ENCODE measurements at places on chromosomes 5 and 9.

GRCh38 chr9:125121146-125121545 lies 22.2 kb downstream of the SCAI start:
- DNase-seq, result no peak

- no peak for DNase-seq
Observed at GRCh38 chr5:2892466-2893000, 141.1 kb upstream of the IRX2 start.

- no peak for DNase-seq
Observed at GRCh38 chr5:173796721-173797495, 91.2 kb upstream of the CPEB4 start.

- DNase-seq, result no peak
Observed at GRCh38 chr5:143561219-143561618, 157.7 kb upstream of the NR3C1 start.

DNA sequence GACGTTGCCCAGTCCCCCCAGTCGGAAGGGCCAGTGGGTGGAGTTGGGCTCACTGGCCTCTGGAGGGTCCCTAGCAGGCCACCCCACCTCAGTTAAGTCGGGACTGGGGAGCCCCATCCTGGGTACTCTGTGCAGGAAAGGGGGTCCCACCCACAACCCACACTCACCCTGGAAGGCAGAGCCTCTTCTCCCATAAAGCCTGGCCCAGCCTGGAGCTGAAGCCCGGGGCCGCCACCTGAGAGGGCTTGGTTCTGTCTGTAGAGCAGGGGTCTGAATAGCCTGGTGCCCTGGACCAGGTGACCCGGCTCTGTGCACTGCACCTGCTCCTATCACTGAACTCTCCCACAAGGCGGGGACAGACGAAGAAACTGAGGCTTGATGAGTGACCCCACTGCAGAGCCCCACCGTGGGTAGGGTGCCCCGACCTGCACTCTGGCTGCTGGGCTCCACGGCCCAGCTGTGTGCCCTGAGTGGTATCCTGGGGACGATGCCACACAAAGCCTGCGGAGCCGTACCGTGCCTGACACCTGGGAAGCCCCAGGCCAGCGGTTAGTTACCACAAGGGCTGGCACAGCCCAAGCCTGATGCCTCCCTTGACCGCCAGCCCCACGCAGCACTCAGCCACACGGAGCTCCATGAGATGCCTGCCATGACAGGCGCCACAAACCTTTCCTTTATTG lies 7.3 kb downstream of the PTGES2 start:
- DNase-seq, result no peak

- no peak for DNase-seq
Observed at GRCh38 chr9:101326501-101326900, 58.3 kb downstream of the BAAT start.

DNA sequence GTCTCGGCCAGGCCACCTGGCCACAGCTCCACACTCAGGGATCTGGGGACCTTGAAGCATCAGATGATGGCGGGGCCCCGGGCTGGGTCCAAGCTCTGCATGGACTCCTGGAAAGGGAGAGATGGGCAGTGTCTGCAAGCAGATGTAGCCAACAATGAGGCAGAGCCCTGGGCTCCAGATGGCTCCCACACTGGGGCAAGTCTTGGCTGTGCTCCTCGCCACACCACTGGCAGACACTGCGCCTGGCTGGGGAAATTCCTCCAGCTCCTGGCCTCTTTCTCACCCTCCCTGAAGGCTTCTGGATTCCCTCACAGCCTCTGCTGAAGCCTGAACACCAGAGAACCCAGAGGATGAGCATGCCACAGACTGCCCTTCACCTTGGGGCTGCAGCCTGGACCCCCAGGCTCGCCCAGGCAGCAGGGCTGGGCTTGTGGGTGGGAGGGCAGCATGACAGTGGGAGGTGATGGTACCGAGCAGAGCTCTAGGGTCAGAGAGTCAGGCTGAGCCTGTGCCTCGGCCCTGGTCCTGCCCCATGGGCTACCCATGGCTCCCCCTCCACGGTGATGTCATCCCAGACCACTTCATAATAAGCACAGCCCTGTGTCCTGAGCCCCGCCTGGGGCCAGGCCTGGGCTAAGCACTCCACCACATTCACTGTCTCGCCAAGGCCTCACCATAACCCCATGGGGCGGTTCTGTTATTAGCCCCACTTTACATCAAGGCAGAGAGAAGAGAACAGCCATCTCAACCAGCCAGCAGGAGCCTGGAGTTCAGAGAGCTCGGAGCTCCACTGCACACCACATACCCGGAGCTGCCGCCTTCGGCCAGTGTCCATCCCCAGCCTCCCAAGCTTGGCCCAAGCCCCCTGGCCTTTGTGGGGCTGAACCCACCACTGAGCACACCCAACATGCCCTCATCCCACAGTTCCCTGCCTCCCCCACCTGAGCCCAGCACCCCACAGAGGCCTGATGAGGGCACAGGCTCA lies 62.2 kb upstream of the ADAMTS2 start:
- no peak for DNase-seq

GRCh38 chr9:137301081-137301947 lies 757 bp downstream of the NRARP start:
- DNase-seq, result no peak

DNA sequence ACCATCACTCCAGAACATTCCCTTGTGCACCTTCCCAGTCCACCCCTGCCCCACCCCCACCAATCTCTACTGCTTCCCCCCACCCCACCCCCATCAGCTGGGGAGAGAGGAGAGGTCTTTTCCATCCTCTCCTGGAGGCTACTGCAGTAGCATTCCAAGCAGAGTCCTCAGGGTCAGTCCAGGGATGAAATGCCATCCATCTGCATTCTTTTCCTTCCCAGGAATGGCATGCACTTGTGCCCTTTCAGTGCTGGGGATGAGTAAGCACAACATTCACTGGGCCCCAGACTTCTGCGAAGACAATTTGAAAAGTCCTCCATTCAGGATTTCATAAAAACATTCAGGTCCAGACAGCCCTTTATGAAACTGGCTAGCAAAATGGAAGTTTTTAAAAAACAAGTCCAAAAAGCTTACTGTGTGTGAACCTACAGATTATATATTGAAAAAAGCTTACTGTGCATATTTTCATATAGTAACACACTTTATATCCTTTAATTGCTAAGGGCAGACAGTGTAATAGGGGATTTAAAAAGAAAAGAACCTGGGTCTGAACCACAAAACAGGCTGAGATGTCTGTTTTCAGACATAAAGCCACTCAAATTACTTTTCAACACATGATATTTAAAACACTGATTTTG lies 50.0 kb upstream of the GOLPH3 start:
- DNase-seq, result no peak

GRCh38 chr9:137611623-137612609 lies 6.4 kb downstream of the ARRDC1 start:
- no peak for DNase-seq

GRCh38 chr9:69606089-69606488 lies 66.1 kb downstream of the APBA1 start:
- no peak for DNase-seq

DNA sequence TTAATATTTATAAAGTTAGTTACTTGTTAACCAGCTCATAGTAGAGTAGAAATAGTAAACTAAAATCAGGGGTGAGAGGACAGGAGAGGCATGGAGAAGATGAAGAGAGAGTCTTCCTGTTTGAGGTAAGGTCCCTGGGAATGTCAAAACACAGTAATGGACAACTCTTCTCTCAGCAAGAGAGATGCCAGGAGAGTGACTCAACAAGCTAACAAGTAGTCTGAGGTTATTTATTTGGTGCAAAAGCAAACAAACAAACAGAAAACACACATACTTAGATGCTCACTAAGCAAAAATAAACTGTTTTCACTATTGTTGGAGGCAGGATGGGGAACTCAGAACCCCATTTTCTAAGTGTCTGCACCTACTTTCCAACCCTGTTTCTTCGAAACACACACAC lies 333.2 kb upstream of the RFX3 start:
- DNase-seq, result no peak

DNA sequence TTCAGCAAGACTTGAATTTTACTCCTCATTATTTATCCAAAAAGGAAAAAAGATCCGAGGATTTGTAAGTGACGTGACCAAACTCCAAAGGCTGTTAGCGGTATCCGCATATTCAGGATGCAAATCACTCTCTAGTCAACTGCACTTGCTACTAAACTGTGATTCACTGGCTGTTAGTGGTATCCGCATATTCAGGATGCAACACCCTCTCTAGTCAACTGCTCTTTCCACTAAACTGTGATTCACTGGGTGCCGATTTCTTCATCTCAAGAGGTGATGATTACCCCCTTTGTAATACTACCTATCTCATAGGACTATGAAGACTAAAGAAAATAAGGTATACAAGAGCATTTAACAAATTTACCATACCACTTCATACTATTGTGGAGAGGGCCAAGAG lies 5.7 kb downstream of the MAPKAP1 start:
- DNase-seq, result peak; percentile 23
